ENCODE measurements at places on chromosomes 6 and 20.

DNA sequence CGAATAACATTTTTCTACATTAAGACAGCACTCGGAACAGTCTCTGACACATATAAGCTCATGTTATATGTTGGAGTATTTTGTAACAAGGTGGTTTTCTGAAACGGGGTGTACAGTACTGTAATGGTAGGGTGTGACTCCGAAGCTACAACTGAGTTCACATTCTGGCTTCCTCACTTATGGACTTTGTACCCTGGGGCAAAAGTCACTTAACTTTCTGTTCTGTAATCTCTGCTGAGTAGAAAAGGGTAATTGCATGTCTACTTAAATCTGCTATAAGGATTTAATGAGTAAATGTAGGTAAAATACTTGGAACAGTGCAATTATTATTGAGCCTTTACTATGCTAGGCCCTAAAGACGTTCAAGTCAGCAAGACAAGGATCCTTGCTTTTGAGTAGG, 4.7 kb upstream of the LTV1 start:
- DNase-seq: no peak

DNA sequence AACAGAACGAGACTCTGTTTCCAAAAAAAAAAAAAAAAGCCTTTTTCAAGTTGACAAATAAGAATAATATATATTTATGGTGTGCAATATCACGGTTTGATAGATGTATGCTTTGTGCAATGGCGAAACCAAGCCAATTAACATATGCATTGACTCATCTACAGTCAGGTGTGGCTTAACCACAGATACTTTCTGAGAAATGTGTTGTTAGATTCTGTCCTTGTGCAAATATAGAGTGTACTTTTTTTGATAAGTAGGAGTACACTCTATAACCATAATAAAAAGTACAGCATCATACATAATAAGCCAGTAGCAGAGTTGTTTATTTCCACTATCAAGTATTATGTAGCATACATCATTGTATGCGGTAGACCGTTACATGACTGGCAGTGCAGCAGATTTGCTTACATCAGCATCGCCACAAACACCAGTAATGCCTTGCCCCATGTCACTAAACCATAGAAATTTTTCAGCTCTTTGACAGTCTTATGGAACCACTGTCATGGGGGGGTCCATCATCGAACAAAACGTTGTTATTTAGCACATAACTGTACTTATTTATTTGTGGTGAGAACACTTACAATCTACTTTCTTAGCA, 59.2 kb downstream of the TMEM170B start:
- DNase-seq: no peak

- no peak for DNase-seq
Observed at GRCh38 chr6:54598787-54599313, 247.7 kb upstream of the FAM83B start.

GRCh38 chr6:101832371-101832770, 438.9 kb downstream of the GRIK2 start:
- DNase-seq: no peak

DNA sequence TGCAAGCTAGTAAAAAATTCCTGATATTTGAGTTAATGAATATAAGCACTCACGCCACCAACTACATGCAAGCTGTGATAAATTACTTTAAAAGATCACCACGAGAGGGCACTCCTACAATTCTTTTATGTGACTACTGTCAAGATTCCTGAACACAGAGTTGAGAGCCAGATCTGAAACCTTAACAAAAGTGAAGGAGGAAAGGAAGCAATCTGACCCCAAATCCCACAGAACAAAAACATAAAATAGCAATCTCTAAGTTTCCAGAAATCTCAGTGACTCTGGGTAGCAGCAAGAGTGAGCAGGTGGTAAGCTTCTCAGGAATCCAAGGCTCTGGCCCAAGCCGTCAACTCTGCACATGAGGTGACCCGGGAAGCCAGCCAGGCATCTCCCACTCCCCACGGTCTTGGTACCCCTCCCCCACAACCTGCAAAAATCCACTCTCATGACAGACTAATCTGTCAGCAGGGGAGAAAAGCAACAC, 55.1 kb downstream of the STAU1 start:
- no peak for DNase-seq

DNA sequence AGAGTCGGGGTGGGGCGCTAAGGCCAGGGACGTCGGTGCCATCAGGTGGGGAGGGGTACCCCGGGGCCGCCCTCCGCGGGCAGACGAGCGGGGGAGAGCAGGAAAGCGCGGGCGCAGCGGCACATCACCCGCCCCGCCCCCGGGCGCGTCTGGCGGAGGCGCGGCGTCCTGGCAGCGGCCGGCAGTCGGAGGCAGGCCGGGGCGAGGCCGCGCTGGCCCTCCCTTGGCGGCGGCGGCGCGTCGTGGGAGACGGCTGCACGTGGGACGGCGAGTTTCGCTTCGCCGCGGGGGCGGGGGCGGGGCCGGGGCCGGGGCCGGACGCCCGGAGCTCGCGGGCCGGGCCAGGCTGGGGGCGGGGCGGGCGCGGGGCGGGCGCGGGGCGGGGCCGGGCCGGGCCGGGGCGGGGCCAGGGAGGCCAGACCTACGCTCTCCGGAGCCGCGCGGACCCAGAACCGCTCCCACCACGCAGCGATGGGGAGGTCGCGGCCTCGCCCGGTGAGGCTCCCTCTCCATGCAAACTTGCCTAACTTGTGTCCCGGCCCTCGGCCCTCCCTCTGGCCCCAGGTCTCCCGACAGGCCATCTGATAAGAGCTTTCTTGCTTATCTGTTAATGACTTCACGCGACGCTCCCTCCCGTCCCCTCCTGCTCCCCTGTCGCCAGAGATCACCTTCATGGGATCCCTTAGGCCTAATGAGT, 12.5 kb downstream of the ITPR3 start:
- peak; percentile 57 for DNase-seq

GRCh38 chr6:83509441-83509840, 2.9 kb upstream of the PRSS35 start:
- DNase-seq: no peak

DNA sequence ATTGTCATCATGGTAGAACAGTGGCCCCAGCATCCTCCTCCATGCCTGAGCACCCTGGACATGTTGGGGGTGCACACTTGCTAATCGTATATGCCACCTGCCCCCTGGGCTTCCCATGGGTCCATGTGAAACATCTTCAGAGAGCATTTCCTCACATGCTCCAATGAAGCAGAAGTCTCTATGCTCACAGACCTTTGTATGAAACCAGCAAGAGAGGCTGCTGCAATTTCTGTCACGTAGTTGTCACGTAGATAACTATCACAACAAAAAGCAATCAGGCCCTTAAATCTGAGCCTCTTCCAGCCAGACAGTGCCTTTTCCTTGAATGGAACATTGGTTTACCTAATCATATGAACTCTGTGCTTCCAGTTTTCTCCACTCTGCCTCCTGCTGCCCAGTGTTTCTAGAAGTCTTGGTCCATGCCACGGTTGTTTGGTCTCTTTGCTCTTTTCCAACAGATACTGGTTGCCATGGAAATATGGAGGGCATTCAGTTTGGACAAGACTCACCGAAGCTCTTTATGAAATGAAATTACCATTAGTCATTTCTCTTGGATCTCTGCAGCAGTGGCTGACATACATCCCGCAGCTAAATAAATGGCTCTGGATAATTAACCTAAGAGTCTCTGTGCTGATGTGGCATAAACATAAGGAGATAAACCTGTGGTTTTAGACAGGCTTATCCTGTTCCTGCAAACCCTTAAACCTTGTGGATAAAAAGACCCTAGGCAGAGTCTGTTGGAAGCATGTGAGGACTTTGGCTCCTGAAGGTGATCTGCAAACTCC, 172.8 kb upstream of the SYNDIG1 start:
- DNase-seq: no peak

DNA sequence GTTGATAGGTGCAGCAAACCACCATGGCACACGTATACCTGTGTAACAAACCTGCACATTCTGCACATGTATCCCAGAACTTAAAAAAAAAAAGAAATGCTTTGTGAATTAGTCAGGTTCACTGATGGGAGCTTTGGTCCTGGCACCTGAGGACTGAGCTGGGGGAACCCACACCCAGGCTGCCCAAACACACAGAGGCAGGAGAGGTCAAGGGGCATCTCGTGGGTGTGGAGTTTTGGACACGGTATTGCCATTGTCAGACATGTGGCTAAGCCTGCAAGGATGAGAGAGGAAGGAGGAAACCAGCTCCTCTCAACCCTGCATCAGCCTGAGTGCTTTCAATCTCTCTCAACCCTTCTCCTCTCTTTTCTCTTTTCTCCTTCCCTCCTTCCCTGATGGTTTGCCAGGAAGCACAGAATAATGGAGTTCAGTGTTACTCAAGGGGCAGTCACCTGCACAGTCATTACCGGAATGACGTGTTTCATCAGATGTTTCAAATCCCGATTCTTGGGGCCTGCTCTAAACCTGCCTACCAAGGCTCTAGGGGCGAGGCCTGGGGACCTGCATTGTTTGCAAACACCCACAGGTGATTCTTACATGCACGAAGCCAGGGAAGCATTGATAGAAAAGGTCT, 89.9 kb upstream of the NEDD9 start:
- DNase-seq: no peak
